ENCODE measurements at places on chromosomes 12 and 14.
A peak's percentile ranks its signal among the peaks of the same experiment; 100 is the strongest.

GRCh38 chr12:26114720-26115401, 10.0 kb downstream of the BHLHE41 start:
- DNase-seq, result no peak

DNA sequence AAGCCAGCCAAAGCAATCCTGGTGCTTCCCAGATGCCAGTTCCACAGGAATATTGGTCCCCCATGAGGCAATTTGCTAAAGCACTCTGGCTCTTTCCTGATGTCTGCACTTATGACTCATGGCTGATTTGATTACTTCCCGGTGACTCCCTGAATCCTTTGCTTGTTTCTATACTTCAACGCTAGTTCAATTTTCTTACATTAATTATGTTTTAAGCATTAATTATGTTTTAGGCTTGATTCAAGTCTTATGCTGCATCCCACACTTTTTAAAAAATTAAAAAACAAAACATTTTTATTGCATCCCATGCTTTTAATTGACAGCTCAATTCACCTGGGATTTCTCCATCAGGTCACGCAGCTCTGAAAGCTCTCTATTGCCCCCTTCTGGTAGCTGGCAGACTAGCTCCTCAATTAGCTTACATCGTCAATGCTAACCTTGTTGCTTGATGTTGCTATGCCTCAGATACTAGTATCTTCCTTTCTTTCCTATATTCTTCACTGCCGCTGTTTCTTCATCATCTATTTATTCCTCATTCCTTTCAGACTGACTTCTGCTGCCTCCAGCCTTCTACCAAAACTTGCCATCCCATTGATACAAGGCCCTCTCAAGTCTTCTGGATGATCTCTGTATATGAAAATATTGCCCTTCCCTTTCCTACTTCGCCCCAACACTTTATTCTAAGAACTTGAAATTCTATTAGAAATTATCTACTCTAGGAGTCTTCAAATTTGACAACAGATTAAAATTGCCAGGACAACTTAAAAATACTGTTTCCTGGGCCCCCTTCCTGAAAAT, 32.0 kb downstream of the TSHR start:
- peak; percentile 77 for DNase-seq

- no peak for DNase-seq
These were observed 82.4 kb downstream of the SCAF11 start for GRCh38 chr12:45907955-45908354.

DNA sequence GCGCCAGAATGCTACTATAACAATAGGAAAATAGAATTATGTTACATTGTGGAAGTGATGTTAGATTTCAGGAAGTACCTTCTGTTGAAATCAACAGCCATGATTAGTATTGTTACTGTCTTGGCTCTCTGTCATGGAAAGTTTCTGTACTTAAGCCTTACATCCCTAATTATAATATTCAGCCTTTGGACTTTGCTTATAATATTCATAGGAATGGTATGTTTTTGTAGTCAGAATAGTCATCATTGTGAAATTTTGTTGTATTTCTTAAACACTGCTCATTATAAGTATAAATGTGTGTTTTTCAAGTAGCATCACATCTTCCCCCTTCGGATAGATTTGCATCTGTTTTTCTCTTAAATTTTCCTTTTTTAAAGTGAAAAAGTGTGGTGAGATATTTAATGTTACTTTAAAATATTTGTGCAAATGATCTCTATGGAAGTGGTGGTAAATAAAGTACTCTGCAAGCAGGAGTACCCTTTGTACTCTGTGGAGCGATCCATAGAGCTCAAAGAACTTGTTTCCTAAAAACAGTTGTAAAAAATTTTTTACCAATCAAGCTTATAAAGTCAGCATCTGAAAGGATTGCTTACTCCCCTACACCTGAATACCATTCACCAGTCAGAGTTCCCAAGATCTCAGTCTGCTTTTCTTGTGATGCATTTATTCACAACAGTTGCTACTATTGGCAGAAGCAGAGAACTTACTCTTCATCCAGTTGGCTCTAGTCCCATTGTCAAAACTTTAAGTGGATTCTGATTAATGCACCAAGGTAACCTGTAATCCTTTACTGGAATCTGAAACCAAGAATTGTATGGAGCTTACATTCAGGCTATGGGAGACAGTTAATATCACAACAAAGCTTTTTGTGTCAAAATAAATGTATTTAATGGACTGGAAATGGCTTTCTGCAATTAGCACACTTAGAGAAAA, 87.8 kb downstream of the RIC8B start:
- DNase-seq, result peak; percentile 42

DNA sequence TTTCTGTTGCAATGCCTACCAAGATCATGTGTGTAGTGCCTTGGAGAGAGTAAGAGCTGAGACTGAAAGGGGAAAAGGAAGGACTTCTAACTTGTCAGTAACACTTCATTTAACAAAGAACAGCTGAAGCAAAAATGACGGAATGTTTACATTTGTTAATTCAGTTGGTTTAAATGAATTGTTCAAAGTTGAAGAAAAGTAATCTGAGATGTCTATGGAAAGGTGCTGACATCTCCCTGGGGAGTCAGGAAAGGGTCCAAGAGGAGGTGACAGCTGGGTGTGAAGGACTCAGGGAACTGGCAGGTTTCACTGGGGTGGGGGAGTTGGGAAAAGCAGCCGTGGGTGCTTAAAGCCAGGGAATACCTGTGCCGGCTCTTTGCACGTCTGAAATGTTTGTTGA, 7.9 kb downstream of the TMEM63C start:
- no peak for DNase-seq

GRCh38 chr14:82387699-82388098, 854.0 kb upstream of the SEL1L start:
- DNase-seq, result peak; percentile 5

- no peak for DNase-seq
These were observed 14.9 kb upstream of the SLC6A12 start for GRCh38 chr12:228846-229200.

GRCh38 chr12:4388662-4389061, 9.2 kb upstream of the FGF23 start:
- DNase-seq, result no peak

DNA sequence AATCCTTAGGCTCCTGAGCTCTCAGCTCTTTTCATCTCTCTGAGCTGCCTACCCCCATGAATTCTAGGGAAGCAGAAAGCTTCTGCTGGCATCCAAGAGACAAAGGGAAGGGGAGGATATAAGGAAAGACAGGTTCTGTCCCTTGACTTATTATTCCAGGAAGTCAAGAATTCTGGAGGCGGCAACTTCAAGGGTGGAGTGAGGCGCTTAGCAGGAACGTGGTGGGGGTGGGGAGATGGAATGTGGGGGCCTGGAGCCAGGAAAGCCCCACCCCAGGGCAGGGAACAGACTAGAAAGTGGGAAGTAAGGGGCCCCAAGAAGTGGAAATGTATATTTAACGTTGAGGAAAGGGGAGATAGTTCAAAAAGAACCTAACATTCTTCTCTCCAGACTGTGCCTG, 1.4 kb downstream of the CALCOCO1 start:
- DNase-seq, result no peak

DNA sequence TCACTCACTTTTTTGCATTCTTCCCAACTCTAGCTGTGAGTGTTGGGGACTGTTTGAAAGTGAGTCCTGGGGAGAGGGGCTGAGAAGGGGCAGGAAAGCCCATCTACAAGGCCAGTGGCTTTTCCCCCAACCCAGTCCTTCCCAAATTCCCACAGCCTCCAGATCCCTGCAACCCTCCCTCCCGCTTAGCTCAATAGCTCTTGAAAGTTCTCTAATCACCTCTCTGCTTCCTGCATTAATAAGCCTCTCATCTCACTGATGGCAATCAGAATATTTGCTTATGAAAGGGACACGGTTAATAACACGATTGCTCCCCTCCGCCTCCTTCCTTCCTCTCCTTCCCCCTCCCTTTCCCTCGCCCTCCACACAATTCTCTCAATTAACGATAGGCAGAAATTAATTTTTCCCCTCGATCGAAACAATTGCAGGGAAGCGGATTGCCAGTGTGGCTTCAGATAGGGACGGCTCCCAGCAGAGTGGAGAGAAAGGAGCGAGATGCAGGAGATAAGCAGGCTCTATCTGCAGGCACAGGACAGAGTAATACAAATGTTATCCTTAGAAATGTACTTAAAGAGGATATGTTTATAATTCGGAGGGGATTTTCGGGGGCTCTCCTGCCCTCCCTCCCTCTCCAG, 15.1 kb upstream of the GPATCH2L start:
- DNase-seq, result no peak

- no peak for DNase-seq
These were observed 81.4 kb downstream of the PIWIL1 start for GRCh38 chr12:130419116-130419515.

DNA sequence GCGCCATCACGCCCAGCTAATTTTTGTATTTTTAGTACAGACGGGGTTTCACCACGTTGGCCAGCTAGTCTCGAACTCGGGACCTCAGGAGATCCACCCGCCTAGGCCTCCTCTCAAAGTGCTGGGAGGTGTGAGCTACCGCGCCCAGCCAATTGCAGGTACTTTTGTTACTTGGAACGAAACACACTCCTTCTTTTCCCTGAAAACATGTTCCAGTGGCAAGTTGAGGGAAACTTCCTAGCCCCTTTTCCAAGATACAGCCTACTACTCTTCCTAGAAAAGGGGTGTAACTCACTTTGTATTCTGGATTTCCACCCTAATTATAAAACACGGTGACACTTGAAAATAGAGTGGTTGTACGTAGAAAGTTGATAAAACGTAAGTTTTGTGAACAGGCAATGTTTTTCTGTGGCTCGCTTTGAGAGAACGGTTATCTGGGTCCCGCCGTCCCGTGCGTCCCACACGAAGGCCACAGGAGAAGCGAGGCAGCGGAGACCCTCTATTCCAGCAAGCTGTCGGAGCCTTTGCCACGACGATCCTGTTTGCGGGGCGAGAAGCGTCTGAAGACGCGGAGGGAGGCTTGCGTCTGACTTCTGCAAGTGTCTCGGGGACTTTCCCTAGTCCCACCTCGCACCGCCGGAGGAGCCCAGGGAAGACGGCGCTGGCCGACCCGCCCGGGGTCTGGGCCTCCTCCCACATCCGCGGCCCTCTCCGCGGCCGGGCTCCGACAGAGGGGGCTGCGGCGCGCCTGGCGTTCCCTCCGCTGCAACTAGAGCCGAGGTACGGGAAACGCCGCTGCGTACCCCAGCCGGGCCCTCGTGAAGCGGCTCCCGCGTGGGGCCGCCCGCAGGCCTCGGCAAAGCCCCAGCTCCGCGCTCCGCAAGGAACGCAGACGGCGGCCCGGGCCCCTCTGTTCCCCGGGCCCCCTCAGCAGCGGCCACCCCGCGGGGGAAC, 745 bp downstream of the CDCA4 start:
- DNase-seq, result peak; percentile 41

DNA sequence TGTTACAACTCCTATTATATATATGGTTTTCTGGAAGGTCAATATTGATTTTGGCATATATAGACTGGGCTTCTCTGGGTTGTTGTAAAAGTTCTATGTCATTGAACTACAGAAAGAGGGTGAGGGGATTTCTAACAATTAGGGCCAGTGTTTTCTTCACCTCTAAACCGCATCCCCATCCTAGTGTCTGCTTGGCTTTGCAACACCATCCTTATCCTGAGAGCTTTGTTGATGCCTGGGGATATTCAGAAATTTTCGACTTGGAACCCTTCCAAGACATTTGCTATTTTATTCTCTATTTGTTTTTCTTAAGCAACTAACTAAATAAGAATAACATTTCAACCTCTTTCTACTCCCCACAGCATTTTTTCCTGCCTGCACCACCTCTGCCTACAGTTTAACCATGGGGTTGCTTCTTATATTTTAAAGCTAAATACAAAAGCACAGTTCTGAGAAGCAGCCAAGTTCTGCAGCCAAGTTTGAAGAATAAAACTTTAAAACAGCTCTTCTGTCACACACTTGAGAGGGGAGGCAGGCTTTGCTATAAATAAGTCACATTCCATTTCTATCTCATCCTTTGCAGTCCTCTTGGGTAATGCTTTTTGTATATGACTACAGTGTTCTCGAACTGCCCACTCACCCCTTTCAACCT, 53.4 kb downstream of the RGS6 start:
- DNase-seq, result peak; percentile 1
